ENCODE measurements at places on chromosomes 6 and 20.

- DNase-seq: no peak
Measured at GRCh38 chr6:132204591-132204990, 196.7 kb downstream of the MOXD1 start.

DNA sequence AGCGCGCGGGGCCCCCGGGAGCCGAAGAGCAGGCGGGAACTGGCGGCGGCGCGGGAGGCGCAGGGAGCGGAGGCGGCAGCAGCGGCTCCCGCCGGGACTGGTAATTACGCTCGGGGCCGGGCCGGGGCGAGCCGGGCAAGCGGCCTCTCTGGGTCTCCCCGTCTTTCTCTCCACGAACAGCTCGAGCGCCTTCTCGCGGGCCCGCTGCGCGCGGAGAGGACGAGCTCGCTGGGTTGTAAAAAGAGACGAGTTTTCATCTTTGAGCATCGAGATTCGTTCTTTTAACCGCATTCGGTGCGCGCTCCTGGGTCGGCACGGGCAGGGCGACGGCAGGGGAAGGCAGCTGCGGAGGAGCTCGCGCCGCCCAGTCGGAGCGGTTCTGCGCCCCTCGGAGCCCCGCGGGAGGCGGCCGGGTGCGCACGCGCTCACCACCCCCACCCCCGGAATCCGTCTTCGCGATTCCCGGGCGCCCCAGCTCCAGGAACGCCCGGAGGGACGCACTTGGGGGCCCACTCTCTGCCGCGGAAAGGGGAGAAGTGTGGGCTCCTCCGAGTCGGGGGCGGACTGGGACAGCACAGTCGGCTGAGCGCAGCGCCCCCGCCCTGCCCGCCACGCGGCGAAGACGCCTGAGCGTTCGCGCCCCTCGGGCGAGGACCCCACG is 38.0 kb downstream of the YTHDF1 start:
- DNase-seq: no peak

DNA sequence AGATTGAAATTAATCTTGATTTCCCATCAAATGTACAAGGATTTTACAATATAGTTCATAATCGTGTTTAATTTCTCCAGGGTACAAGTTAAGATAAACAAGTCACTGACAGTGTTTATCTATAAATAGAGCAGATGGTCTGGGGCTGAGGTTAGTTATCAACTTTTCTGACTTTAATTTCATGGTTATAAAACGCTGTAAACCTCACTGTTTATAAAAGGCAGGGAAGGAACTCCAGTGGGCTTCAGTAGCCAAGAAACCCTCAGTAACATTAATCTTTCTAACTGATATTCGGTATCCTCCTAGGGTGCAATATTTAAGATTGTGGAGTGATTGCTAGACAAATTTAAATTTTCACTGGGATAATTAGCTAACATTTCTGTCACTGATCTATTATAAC is 68.6 kb downstream of the GFRAL start:
- no peak for DNase-seq

GRCh38 chr6:110768057-110768456 is 47.2 kb downstream of the CDK19 start:
- DNase-seq: no peak

- no peak for DNase-seq
Measured at GRCh38 chr6:73200735-73201134, 24.6 kb downstream of the KHDC1L start.

All from T-helper 2 cell treated with Interferon-gamma antibody and Interleukin-4, amounts not matched to agents 5 μg/mL and 100 μg/mL, for 36 hours (primary cell).